ENCODE measurements at places on chromosomes 4 and X.
A peak's percentile ranks its signal among the peaks of the same experiment; 100 is the strongest.

- DNase-seq, result no peak
These were observed 6.0 kb upstream of the SHISA3 start for GRCh38 chr4:42391355-42391664.

DNA sequence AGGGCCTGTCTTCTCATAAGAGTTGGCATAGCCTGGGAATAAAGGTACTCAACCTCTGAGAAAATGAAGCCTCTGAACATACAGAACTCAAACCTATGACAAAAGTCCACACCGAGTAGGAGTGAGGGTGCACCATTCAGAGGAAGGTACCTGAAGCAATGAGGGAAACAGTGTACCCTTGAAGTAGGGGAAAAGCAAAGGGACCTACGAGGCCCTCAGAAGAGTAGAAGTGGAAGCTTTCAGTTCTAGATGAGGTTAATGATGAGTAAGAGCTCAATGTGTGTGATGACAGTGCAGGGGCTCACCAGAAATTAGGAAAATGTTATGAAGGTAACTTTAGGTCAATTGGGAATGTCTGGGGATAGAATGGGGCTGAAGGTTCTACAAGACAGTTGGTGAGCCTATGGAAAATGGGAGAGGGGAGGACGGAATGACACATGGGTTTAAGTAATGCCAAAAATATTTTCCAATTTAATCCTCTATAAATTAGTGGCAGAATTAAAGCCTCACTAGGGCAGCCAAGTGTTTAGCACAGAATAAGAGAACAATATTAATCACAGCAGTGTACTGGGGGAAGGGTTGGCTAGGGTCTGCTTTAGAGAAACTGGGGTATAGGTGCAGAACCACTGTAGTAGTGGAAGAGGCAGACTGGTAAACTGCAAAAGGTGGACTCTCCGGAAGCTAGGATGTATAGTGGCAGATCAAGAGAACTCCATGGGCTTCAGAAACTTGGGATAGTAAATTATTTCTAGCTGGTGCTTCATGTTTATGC is 39.8 kb downstream of the RAB33A start:
- DNase-seq, result no peak

GRCh38 chrX:46381630-46382029 is 163.6 kb downstream of the ZNF674 start:
- peak; percentile 12 for DNase-seq

GRCh38 chr4:22686141-22686540 is 6.6 kb upstream of the GBA3 start:
- DNase-seq, result no peak

DNA sequence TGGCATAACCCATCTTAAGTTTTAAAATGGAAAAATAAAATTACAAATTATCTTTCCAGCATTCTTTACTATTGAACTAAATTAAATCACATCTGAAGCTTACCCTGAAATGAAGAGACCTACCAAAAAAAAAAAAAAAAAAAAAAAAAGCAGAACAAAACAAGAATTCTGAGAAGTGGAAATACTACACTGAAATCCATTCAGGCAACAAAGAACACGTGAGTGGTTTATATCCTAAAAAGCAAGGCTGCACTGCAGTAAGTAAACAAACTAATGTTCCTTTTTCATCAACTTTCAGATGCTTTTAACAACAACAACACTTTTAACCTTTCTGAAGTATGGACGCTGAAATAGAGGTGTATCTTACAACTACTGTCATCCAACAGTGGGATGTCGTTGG is 7.5 kb downstream of the FRYL start:
- no peak for DNase-seq

DNA sequence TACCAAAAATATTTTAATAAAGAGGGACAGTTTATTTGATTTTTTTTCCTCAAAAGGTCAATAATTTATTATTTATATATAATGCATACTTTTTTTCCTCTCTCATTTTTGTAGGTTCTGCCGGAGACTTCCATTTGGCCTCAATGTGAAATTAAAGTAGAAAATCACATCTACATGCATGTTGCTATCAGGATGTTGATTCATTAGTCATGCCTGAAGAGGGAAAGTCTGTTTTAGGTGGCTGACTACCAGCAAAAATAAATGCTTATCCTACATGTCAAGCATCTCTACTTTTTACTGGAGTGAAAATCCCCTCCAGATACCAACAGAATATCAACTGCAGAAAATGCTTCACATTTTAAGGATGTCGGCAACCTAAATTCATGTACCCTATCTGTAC is 41.5 kb downstream of the KIAA0232 start:
- DNase-seq, result peak; percentile 12

- DNase-seq, result no peak
These were observed 101.9 kb upstream of the MAML3 start for GRCh38 chr4:140255927-140256326.
